ENCODE measurements at places on chromosomes 11 and 22.

DNA sequence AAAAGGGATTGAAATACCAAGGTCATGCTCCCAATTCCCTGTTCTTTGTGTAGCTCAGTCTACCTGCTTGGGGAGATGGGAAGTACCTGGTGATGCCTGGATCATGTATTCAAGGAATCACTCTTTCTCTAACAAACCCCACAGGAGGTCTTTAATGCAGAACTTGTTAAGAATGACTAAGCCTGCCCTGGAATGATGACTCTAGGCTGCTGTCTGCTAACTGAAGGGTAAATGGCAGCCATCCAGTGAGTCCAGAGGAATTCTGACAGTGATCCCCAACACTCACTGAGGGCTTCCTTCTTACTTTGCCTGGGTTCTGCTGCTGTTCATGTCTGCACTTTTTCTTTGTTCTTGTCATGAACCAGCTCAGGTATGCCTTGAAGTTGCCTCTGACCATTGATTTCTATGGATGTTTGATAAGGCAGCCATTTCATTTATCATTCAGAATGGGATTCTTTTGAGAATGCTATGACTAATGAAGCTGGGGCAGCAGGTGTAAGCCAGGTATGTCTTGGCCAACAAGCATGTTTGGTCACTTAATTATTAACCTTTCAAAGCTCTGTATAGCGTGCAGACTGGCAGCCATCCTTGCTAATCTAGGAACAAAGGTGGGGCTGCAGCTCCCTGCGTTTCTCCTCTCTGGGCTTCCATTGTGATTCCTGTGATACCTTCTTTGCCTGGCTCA is 11.4 kb downstream of the PRSS23 start:
- DNase-seq = no peak

DNA sequence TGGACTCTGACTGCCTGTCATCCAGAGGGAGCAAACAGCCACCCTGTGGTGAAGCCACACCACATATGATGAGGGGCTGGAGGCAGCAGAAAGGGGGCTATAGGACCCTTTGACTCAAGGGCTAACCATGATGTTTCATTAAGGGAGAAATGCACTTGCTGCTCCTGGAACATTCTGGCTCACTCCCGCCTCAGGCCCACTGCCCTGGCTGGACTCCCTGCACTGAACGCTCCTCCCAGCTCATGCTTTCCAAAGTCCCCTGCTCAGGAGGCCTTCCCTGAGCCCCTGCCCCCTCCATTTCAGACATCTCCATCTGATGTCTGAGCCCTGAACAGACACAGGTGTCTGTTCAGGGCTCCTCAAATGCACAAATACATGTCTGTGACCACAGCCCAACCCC is 69.1 kb downstream of the CDKN1C start:
- DNase-seq = no peak

DNA sequence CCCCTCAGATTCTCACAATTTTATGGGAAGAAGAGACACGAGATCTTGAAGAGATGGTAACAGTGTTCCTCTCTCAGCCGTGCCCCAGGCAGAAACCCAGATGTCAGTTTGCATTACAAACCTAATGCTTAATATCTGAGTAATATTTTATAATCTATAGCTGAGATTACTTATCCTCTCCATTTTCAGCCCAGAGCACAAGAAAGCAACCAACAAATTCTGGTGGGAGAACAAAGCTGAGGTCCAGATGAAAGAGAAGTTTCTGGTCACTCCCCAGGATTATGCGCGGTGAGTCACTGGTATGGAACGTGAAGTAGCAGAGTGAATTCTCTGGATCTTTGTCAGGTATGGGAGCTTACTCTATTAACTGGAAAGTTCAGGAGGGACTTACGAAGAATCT is 884 bp downstream of the CENATAC start:
- DNase-seq = no peak

GRCh38 chr22:33986167-33986771 is 66.0 kb upstream of the LARGE1 start:
- DNase-seq = no peak

GRCh38 chr11:2109541-2110019 is 29.6 kb downstream of the IGF2 start:
- DNase-seq = no peak

- DNase-seq = no peak
Measured at GRCh38 chr22:28884747-28885350, 1.5 kb downstream of the ZNRF3 start.

- DNase-seq = no peak
Measured at GRCh38 chr22:37502342-37503182, 16.4 kb upstream of the MFNG start.

DNA sequence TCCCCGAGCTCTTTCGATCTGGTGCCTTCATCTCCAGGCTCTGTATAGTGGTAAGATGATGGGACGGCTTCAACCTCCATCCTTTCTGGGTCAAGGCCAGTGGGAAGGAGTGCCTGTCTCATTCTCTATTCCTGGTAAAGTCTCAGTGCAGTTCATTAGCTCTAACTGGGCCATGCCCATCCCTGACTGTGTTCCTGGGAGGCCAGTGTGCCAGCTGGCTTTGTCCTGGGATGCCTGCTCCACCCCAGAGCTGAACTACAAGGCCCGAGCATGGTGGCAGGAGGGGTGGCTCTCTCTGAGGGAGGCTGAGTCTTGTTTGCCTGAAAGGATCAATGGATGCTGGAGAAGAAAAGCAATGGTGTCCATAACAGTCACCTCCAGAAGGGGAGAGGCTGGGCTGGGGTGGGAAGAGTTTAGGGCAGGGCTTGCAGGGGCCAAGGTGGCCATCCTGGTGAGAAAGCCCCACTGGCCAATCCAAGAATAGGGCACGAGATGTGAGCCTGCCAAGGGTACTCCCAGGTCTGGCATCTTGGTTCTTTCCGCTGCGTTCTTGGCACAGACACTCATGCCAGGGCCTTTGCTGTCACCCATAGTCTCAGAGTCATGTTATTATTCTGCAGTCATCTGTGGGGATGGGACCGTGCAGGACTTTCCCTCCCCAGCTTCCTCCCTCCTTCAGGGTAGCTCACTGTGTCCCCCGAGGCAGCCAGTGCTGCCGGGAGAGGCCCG is 60.1 kb downstream of the PARVB start:
- no peak for DNase-seq

- no peak for DNase-seq
Measured at GRCh38 chr22:35177811-35178210, 79.5 kb upstream of the HMGXB4 start.

GRCh38 chr11:34266090-34266912 is 91.5 kb downstream of the ABTB2 start:
- no peak for DNase-seq

DNA sequence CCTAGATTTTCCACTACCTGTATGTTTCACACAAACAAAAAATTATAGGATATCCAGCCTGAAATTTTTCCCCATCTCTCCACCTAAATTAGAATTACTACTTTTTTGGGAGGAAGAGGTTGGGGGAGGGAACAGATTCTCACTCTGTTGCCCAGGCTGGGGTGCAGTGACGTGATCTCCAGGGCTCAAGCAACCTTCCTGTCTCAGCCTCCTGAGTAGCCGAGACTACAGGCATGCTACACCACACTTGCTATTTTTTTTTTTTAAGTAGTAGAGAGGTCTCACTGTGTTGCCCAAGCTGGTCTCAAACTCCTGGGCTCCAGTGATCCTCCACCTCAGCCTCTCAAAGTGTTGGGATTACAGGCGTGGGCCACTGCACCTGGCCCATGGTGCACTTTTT is 9.5 kb downstream of the JAML start:
- no peak for DNase-seq

GRCh38 chr11:63961608-63962412 is 12.6 kb upstream of the COX8A start:
- DNase-seq = peak; percentile 90

DNA sequence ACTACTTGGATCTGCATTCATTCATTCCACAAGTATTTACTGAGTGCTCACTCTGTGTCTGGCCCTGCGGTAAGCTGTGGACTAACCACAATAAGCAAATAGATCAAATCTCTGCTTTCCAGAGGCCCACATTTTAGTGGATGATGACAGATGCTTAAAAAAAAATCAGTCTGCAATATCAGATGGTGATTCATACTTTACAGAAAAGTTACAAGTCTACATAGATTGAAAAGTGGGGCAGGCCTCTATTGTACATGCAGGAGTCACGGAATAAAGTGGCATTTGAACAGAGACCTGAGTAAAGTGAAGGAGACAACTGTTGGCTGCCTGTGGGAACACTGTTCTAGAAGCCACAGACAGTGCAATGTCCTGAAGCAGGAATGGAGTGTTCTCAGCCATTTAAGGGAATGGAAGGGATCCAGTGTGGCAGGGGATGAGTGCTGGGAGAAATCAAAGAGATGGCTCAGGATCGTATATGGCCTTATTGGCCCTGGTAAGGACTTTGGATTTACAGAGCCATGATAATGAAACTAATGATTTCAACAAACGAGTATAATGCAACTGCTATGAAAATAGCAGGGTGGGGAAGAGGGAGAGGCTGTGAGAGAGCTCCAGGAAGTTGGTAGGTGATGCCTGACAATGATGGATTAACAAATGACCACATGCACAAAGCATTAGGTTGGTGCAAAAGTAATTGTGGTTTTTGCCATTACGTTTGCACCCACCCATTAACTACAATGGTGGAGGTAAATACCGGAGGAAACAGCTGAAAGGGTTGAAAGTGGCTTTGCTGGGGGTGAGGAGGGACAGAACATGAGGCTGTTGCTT is 31.1 kb downstream of the TMEM45B start:
- no peak for DNase-seq

DNA sequence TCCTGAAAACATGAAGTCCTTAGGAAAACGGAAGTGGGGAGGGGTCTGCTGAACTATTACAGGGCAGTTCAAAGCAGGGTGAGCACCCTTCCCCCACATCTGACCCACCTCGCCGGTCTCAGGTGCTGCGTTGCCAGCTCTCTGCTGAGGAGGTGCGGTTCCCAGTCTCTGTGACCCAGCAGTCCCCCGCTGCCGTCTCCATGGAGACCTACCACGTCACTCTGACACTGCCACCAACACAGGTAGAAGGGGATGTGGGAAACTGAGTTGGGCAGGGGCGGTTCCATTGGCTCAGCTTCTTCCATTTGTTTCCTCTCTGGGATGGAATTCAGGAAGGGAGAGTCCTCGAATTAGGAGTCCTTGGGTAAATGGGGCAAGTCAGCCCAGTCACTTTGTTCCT is 3.3 kb downstream of the C2CD2L start:
- DNase-seq = no peak

DNA sequence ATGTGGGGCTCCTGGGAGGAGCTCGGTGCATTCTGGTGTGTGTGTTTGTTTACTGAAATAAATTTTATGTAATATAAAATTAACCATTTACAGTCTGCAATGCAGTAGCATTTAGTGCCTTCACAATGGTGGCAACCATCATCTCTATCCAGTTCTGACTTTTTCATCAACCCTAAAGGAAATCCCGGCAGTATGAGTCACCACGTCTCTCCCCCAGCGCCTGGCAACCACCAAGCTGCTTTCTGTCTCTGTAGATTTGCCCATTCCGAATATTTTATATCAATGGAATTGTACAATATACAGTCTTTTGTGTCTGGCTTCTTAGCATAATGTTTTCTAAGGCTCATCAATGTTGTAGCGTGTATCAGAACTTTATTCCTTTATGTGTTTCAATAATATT is 300.5 kb downstream of the MIAT start:
- no peak for DNase-seq

DNA sequence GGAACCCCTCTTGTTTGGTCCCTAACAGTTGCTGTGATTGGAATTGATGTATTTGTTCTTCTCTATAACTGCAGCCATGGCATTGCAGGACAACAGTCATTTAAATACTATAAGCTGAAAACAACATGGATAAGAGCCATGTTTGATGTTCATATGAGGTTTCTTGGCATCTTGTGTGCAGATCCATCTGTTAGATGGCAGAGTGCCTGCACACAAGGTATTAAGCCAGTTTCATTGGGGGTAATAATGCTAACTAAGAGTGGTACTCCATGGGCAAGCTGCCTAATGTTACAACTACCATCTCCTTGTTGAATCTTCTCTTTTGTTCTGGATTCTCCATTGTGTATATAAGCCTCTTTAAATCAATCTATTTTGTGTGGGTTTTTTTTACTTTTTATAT is 206.0 kb upstream of the CHORDC1 start:
- no peak for DNase-seq

DNA sequence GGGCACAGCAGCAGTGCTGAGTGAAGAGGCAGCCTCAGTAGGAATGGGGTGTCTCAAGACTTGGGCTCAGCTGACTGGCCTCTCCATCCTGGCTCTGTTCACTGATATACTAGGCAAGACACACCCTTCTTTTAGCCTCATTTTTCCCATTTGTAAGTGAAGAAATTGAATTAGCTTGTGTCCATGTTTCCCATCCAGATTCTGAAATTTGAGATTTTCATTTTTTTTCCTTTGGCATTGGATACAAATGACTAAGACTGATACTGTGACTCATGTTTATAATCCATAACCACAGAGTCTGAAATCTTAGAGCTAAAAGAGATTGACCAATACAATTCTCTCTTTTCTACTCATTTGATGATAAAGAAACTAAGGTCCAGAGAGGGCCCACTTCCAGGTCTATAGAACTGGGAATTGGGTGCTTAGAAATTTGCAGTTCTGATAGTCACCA is 110.9 kb downstream of the KCNC1 start:
- DNase-seq = no peak

DNA sequence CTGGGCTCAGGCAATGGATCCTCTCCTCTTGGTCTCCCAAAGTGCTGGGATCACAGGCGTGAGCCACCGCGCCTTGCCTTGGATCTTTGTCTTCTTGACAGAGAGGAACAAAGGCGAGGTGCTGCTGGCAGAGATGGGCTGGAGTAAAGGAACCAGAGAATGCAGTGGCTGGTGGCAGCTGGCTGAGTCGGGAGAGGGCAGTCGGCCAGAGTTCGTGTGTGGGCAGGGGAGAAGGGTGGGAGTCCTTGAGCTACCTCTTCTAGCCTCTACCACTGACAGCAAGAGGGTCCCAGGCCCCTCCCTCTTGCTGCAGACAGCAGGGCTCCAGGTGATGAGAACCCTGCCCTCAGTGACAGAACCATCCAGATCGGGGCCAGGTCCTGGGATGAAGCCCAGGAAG is 86.2 kb upstream of the LINC01488 start:
- DNase-seq = no peak

GRCh38 chr11:12927221-12927620 is 81.9 kb upstream of the RASSF10 start:
- DNase-seq = no peak

DNA sequence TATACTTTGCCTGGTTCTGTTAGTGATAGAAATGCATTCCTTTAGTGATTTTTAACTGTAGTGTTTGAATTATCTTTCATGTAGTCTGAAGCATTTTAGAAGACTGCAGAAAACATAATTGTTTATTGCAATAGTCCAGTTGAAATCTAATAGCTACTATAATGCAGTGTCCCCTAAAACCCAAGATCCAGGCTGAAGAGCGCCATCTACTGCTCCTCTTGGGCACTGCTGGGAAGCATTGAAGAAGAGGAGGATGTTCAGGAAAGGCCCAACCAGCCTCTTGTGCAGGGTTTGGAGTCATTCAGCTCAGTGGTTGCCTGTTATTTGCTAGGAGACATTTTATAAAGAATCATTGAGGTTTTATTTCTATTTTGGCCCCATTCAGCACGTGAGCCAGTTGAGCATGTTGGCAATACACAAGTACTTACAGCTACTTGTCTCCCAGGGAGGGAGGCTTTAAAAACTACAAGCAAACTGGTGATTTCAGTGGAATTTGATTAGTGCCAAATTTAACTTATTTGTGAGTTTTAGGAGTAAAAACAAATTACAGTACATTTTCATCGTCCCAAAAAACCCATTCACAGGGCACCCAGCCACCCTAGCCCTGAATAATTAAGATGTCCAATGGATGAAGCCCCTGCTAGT is 74.9 kb upstream of the HORMAD2 start:
- peak; percentile 38 for DNase-seq

GRCh38 chr22:30824711-30825110 is 130.0 kb downstream of the OSBP2 start:
- DNase-seq = no peak

Measured in NCI-H345 (cell line).